CD4-positive, alpha-beta T cell (primary cell): ENCODE measurements at places on chromosomes 1 and 21. TPM values are rescaled to one million over a fixed set of nuclear protein-coding genes. Genes with fewer than 3 reads are reported as not detected.

The FMO1 gene
- not detected for total RNA-seq

The SAMD11 gene
- total RNA-seq, result not detected

The EDN2 gene
- total RNA-seq, result not detected

The CNTN2 gene
- total RNA-seq, result not detected

The RYR2 gene
- total RNA-seq, result not detected

The SAMSN1 gene
- total RNA-seq, result 51.3 TPM

The SPRR2A gene
- not detected for total RNA-seq

The GJB4 gene
- total RNA-seq, result not detected

DNA sequence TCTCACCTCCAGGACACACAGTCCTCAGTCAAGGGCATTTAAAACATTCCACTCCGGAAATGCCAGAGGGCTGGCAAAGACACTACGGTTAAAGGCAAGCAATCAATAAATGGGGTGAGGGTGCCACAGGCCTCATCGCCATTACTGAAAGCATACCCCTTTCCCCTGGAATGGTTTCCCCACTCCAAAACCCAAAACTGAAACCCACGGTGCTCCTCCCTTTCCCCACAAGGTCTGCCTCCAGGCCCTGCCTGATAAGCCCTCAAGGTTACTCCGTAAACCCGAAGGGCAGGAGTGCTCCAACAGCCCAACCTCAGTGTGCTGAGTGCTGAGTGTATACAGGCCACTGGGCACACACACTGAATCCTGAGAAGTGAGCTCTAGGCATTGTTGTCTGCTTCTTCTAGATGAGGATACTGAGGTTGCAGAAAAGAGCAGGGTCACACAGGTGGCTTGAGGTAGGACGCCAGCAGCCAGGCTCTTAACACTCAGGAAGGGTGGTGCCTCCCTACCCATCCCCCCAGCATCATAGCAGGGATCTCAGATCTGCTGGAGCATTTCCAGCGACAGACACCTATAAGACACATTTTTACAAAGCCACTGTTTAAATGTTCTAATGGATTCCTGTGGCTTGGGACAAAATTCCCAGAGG, 29.0 kb downstream of the SSBP3 start:
- H3K27me3 ChIP-seq, result no peaks in the 10 kb centered on the region
- no peak for DNase-seq
- no peak overlapping the region for H3K4me3 ChIP-seq

DNA sequence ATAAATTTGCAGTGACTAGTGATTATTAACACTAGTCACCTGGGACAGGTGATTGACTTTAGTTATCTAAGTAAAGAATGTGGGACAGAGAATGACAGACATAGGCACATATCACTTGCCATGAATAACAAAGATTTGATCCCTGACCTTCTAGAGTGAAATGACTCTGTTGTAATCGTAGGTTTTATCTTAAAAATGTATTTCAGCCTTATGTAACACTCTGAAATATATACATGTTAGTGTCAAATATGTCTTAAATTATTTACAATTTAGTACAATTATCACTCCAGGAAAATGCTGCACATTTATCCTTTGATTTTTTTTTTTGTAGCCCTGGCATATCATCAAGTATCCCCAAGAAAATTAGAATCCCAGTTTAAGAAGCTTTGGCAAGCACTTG, 186.4 kb upstream of the PTGFR start:
- no peaks in the 10 kb centered on the region for H3K36me3 ChIP-seq
- no peaks in the 10 kb centered on the region for H3K4me1 ChIP-seq

GRCh38 chr21:41369105-41369919, 7.5 kb downstream of the MX2 start:
- H3K4me1 ChIP-seq, result peaks cover 72% of the 10 kb centered on the region
- H3K27me3 ChIP-seq, result no peaks in the 10 kb centered on the region
- DNase-seq, result peak; percentile 27
- H3K36me3 ChIP-seq, result peaks cover 54% of the 10 kb centered on the region

DNA sequence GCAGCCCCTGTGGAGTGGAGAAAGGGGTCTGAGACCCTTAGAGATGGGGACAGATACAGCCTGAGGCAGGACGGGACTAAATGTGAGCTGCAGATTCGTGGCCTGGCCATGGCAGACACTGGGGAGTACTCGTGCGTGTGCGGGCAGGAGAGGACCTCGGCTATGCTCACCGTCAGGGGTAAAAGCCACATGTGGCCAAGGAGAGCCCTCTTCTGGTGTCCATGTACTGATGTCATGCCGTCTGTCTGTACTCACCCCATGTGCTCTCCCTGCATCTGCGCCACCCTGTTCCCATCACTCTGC, 84.7 kb downstream of the OBSCN start:
- no peak for DNase-seq
- no peak overlapping the region for H3K4me3 ChIP-seq
- H3K4me1 ChIP-seq, result no peaks in the 10 kb centered on the region
- H3K36me3 ChIP-seq, result peaks cover 5% of the 10 kb centered on the region

DNA sequence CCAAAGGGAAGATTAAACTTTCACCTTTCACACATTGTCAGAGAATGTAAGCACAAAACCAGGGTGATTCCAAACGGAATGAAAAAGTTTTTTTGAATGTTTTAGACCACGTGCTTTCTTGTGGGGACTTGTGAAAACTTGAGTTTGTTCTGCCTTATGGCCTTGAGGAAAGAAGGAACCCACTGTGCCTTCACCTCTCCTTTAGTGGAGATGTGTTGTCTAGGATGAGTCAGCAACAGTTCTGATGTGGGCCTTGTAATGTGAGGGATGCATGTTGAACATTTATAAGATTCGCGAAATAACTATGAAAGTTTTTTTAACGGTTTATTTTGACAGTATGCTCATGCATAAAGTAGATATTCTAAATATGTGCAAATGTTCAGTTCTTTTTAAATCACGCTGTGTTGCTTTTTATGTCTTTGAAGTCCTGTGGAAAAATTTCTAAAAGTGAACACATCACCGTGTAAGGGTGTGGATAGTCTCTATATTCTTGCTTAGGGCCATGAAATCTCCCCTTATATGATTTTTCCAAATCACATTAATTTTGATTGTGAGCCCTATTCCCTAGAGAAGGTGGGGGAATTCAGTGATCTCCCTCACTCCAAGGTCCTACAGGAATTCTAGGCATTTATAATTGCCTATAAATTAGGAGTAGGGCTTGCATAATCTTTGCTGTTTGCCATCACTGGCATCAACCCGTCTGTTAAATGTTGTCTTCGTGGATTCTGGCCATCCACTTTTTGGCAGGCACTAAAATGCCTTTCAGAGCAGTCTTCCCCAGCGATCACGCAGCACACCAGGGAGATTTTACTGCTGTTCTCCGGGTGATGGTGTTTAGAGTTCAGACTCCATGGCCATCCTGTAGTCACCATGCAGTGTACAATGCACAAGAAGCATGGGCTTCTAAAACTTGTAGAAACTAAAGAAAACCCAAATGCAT, 47.4 kb downstream of the PLA2G4A start:
- H3K27ac ChIP-seq, result no peak overlapping the region
- no peak overlapping the region for H3K4me3 ChIP-seq
- no peak for DNase-seq

GRCh38 chr1:74522148-74522547, 9.7 kb upstream of the LRRC53 start:
- no peak overlapping the region for H3K4me3 ChIP-seq
- H3K36me3 ChIP-seq, result no peaks in the 10 kb centered on the region
- no peak for DNase-seq
- H3K27me3 ChIP-seq, result no peaks in the 10 kb centered on the region
- H3K27ac ChIP-seq, result no peak overlapping the region

- H3K4me1 ChIP-seq, result no peaks in the 10 kb centered on the region
- no peaks in the 10 kb centered on the region for H3K36me3 ChIP-seq
- no peak overlapping the region for H3K27ac ChIP-seq
- H3K27me3 ChIP-seq, result no peaks in the 10 kb centered on the region
- H3K4me3 ChIP-seq, result no peak overlapping the region
Measured at GRCh38 chr1:43541721-43542401, 11.2 kb downstream of the PTPRF start.

DNA sequence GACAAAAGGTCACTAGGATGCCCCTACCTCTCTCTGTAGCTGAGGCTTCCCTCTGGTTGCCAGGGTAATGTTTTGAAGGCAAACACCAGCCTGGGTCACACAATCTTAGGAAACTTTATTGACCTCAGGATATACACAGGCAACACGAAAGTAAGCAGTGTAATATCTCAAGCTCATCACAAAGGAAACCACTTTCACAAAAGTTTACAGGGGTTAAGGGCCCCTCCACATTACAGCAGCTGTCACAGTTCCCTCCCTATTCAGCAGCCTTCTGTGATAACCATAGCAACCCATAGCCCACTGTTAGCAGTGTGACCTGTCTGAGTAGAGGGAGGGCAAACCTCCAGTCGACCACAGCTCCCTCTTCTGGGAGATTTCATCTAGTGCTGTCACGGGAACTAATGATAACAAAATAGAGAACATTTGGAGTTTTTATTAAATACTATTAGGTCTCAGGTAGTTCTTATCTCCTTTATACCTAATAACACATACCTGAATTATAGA, 149.8 kb downstream of the PTPRC start:
- H3K36me3 ChIP-seq, result no peaks in the 10 kb centered on the region
- H3K27ac ChIP-seq, result no peak overlapping the region

GRCh38 chr1:109466452-109467300, at the start of gene SYPL2:
TSS of gene SYPL2 (plus strand) at chr1:109466546. CDS start at chr1:109466844, 298 bp downstream.
- DNase-seq, result no peak
- peak within 1 kb of the TSS; percentile 45 for H3K4me3 ChIP-seq
- H3K4me1 ChIP-seq, result peaks cover 17% of the 10 kb centered on the region

- no peak for DNase-seq
- no peak overlapping the region for H3K4me3 ChIP-seq
- no peak overlapping the region for H3K27ac ChIP-seq
- no peaks in the 10 kb centered on the region for H3K4me1 ChIP-seq
- no peaks in the 10 kb centered on the region for H3K36me3 ChIP-seq
Measured at GRCh38 chr21:28776251-28776650, 216.4 kb downstream of the LTN1 start.

- H3K27me3 ChIP-seq, result no peaks in the 10 kb centered on the region
Measured at GRCh38 chr1:162699366-162699765, 67.1 kb downstream of the DDR2 start.

DNA sequence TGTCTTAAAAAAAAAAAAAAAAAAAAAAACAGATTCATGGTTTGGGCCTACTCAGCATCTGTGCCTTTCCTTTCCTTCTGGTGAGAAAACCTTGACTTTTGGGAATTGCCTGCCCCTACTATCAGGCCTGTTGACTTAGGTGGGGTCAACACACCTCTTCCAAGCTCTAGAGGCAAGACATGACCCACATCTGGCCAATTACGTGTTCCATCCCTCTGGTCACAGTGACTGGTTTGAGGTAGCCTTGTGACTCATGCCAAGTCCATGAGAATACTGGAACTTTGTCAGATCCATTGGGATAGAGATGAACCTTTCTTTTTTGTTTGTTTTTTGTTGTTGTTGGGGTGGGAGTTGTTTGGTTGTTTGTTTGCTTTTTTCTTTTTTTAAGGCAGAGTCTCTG, 37.3 kb upstream of the KHDRBS1 start:
- DNase-seq, result no peak
- no peaks in the 10 kb centered on the region for H3K36me3 ChIP-seq
- no peak overlapping the region for H3K4me3 ChIP-seq
- H3K27me3 ChIP-seq, result no peaks in the 10 kb centered on the region
- peaks cover 12% of the 10 kb centered on the region for H3K4me1 ChIP-seq

DNA sequence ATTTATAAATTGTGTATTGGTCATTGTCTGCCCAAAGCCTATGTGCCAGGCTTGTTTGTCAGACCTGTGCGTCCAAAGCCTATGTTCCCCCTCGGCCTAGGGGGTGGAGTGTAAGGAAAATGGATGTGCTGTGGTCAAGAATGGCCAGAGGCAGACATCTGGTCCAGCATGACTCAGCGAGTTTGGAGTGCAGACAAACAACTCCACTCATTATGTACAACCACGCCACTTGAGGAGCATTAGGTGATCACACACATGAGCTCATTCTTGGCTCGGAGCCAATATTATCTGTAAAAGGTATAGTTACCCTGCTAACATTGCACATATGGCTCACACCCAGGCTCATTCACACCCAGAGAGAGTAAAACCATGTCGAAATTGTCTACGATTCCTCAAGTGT, 1047.6 kb upstream of the ADGRL4 start:
- H3K36me3 ChIP-seq, result no peaks in the 10 kb centered on the region
- no peak overlapping the region for H3K27ac ChIP-seq
- H3K4me3 ChIP-seq, result no peak overlapping the region
- H3K4me1 ChIP-seq, result no peaks in the 10 kb centered on the region

DNA sequence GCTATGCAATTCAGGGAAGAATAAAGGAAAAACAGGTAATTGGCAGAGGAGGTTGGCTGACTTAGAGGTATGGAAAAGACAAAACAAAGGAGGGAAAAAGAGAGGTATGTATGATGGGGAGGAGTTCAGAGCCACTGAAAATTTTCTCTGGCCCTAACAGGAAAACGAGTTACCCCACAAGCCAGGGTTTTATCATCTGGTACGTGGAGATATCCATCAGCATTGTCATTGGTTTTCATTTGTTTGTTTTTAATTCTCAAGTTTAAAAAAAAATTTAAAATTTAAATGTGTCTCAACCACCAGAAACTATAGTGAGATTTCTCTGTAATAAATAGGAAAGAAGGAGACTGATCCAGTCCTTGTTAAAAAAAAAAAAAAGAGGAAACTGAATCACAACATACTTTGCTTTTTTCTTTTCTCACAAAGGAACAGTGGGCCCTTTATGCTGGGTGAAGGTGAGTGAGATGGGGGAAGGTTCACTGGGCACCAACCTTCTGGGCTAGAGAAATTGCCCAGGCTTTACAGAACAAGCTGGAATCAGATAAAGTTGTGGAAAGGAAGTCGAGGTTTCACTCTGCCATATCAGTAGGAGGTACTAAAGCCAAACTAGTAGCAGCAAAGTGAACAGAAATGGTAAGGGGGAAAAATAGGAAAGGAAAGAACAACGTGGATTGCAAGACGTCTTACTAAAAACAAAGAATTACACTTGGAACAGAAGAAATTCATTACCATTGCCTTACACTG, 2.7 kb downstream of the IFNAR2 start:
- peaks cover 16% of the 10 kb centered on the region for H3K36me3 ChIP-seq
- no peak for DNase-seq
- H3K4me3 ChIP-seq, result peak overlapping the region; percentile 87
- peaks cover 49% of the 10 kb centered on the region for H3K4me1 ChIP-seq
- peak overlapping the region; percentile 22 for H3K27ac ChIP-seq

GRCh38 chr1:59427784-59428183, 130.9 kb downstream of the FGGY start:
- no peak overlapping the region for H3K4me3 ChIP-seq
- no peaks in the 10 kb centered on the region for H3K36me3 ChIP-seq
- DNase-seq, result no peak
- H3K27ac ChIP-seq, result no peak overlapping the region
- no peaks in the 10 kb centered on the region for H3K27me3 ChIP-seq

GRCh38 chr21:31119199-31119598, 80.9 kb upstream of the KRTAP19-8 start:
- H3K4me3 ChIP-seq, result no peak overlapping the region
- peaks cover 43% of the 10 kb centered on the region for H3K36me3 ChIP-seq
- peaks cover 4% of the 10 kb centered on the region for H3K4me1 ChIP-seq
- DNase-seq, result no peak
- H3K27me3 ChIP-seq, result no peaks in the 10 kb centered on the region
- H3K27ac ChIP-seq, result no peak overlapping the region

DNA sequence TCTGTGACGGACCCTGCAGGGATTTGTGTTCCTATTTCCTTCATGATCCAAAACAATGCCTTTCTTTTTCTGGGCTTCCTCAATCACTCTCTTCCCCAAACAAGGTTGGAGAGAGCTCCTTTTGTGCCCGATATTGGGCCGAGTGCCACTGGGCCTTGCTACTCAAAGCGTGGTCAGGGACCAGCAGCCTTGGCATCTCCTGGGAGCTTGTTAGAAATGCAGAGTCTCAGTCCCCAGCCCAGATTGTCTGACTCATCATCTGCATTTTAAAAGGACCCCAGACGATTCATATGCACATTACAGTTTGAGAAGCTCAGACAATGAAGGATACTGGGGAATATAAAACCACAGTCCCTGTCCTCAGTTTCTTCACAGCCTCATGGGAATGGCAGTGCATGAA, 19.9 kb downstream of the ADORA1 start:
- H3K4me3 ChIP-seq, result no peak overlapping the region
- no peak for DNase-seq
- H3K27me3 ChIP-seq, result peaks cover 2% of the 10 kb centered on the region
